ENCODE measurements at places on chromosomes 1 and 21.

- DNase-seq: no peak
Measured at GRCh38 chr1:45880930-45881329, 77.5 kb downstream of the MAST2 start.

GRCh38 chr1:65230731-65231481, 78.4 kb upstream of the DNAJC6 start:
- DNase-seq: no peak

DNA sequence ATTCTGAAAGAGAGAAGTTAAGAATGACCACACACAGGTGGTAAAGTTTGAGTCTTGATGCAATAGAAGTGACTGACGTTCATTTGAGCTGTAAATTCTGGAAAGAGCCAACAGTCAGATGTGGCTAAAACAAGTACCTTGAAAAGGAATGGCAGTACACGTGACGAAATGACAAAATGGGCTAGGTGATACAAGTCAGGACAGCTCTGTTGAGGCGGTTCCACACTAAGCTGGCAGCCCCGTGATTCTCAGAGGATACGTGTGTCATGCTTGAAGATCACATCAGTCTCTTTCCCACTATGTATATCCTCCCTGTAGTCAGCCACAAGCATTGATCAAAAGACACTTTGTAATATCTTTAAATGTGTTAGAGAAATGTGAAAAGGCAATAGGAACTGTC, 881.3 kb upstream of the ADGRL2 start:
- no peak for DNase-seq

DNA sequence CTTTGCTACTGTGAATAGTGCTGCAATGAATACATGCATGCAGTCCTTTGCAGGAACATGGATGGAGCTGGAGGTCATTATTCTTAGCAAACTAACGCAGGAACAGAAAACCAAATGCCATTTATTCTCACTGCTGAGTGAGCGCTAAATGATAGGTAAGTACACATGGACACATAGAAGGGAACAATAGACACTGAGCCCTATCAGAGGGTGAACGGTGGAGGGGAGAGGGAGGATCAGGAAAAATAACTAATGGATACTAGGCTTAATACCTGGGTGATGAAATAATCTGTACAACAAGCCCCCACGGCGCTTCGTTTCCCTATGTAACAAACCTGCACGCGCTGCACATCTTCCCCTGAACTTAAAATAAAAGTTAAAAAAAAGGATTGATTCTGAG, 8.9 kb downstream of the NIBAN1 start:
- DNase-seq: no peak

GRCh38 chr1:242674951-242675645, 150.6 kb upstream of the PLD5 start:
- no peak for DNase-seq

DNA sequence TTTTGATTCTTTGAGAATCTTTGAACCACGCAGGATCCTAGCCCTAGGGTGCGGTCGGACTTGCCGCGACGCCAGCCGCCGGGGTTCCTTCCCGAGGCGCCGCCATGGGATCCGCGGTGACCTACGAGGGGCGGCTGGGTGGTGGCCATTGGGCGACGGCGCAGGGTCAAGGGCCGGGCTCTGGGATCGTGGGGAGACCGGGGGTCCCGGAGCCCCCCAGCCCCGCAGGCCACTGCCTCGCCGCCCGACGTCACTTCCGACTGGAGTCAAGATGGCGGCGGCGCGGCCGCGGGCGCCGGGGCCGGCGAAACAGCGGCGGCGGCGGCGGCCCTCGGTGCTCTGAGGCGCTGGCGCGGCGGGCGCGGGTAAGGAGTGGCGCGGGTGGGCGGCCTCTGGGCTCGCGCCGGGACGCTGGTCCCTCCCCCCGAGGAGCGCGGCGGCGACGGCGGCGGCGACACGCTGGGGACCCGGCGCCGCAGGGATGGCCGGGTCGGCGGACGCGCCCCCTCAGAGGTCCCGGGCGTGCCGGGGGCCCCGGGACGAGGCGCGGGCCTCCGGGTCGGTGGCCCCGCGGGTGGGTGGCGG, at the start of gene PRDM2:
Gene PRDM2, plus strand, starts transcription at position 253 of the 585 bp plus-strand sequence. CDS start 15,418 bp downstream, outside the sequence.
- peak; percentile 35 for DNase-seq

DNA sequence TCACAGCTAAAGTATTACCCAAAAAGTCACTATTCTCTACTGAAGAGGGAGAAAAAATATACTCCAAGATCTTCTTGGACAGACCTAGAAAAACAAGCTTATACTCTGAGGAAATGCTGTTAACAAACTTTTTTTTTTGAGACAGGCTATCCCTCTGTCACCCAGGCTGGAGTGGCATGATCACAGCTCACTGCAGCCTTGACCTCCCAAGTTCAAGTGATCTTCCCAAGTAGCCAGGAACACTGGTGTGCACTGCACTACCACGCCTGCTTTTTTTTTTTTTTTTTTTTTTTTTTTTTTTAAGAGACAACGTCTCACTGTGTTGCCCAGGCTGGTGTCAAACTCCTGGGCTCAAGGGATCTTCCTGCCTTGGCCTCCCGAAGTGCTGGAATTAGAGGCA, 17.3 kb downstream of the GLRX2 start:
- DNase-seq: no peak

DNA sequence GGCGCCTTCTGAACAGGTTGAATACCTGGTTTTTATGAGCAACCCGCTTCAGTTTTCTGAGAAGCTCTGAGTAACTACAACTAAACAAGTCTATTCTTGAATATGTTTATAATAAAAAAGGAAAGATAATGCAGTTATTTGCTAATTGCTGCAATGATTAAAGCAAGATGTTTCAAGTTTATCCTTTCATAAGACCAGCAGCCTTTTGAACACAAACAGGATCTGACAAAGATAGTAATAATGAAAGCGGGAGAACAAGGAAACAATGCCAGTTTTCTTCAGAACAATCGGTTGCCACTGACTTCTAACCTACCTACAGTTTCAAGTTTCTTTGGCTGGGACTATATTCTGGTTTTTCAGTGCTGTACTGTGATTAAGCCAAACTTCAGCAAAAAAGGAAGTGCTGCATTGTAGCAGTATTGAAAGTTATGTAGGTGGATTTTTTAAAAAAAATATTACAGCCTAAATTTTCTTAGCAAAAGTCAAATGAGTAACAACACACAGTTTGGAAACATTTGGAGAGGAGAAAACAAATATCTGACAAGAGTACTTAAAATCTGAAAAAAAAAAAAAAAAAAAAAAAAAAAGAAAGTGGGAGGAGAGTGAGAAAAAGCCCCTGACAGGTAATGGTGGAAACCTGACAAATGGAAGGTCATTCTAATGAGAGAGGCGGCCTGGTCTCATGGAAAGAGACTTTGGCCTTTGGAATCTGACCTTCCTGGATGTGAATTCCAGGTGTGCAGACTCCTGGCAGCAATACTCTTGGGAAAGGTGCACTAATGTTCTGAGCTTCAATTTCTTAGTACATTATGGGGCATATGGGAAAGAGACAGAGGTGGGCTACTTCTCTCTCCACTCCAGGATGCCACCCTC, 11.4 kb downstream of the KCNJ15 start:
- DNase-seq: no peak

DNA sequence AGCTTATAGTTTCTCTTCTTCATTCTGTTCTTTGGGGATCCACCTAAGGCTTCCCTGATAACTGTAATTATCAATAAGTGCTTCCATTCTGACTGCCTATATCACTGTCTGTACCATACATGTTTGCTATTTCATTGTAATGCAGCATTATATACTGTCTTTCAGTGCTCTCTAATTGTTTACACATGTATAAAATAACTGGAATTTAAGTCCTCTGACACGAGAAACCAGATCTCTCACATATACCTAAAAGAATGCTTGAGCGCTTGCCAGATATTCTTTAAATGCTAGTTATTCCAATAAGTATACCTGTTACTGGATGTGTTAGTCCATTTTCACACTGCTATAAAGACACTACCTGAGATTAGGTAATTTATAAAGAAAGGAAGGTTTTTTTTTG, 34.7 kb downstream of the CELF3 start:
- DNase-seq: no peak

DNA sequence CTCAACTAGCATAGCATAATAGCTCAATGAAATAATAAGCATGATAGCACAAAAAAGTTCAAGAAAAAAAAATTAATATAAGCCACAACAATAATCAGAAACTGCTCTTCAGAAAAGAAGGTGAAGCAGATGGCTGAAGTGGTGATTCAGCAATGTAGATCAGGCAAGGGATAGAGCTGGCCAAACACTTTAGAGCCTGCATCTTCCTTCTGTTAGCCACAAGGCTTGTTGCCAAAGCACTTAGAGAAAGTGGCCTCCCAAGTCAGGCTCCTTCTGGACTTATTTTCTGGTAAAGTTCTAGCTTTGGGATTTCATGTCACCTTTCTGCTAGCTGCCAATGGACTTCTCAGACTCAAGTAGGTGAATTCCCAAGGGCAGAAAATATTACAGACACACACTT, 60.3 kb upstream of the C1orf87 start:
- DNase-seq: no peak

- DNase-seq: no peak
Measured at GRCh38 chr1:84781946-84782771, 91.9 kb upstream of the SSX2IP start.

GRCh38 chr21:37045149-37045548, 27.7 kb downstream of the PIGP start:
- no peak for DNase-seq

DNA sequence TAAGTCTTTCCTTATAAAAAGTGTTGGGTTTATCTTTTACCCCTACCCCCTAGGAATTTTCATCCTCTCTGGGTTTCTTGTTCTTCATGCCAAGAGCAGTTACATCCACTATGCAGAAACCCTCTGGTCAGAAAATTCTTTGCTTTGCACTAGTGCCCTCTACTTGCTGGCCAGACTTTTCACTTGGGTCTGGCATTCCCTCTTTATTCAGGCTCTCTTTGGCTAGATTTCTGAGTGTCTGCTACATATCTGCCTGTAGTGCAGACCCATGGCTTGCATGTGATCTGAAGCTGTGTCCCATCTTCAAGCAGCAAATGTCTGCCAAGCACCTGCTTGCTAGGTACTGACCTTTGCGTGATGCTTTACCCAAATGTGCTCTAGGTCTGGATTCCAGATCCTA, 237.0 kb downstream of the GPATCH2 start:
- no peak for DNase-seq

- DNase-seq: no peak
Measured at GRCh38 chr1:230548357-230548756, 93.9 kb upstream of the COG2 start.

GRCh38 chr1:97004054-97004453, 282.5 kb downstream of the PTBP2 start:
- DNase-seq: no peak

- DNase-seq: no peak
Measured at GRCh38 chr1:176243746-176244145, 36.7 kb upstream of the COP1 start.

- DNase-seq: peak; percentile 50
Measured at GRCh38 chr1:33255347-33256220, 708 bp upstream of the ZNF362 start.

GRCh38 chr1:167517535-167518330, 596 bp downstream of the CD247 start:
- DNase-seq: no peak
